ENCODE measurements at places on chromosomes 3 and 15.

DNA sequence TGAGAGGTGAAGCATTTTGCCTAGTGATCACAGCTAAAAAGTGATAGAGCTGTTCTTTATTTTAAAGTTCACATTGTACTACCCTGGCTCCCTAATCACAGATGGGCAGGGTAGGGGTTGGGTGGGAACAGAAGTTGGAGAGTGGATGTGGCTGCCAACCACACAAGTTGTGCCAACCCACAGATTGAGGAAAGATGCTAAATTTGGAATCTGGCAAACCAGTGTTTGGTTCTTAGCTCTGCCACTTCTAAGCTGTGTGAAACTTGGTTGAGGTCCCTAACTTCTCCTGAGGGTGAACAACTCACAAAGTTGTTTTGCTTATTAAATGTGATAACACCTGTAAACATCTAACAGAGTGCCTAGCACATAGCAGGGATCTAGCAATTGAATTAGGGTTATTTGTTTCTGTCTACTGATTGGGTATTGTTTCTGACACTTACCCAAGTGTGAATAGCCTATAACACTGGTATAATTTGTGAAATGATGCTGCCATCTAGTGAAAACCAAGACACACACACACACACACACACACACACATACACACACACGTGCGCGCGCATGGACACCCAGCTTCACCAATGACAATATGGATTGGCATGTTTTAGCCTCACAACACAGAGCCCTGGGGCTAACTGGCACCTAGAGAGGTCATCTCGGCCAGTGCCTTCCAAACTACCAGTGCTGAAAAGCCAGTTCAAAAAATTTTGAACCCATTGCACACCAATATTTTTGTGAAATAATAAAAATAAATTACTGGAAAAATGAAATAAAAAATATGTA, 25.3 kb downstream of the ADGRG7 start:
- no peak for DNase-seq

DNA sequence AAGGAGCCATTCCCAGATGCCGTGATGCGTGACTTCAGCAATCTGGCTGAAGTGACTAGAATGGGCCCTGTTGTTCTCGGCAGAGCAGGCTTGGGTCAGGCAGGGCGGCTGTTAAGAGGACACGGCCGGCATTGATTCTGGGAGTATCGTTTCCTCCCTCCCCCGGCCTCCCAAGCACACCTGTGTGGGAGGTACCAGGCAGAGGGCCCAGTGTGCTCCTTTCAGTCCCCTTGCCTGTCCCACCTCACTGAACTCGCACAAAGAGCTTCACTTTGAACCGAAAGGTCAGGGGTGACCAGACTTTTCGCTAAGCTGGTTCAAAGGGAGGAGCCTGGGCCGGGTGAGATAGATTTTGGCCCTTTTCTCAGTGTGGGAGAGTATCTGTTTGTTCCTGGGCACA, 92.7 kb downstream of the CEMIP start:
- DNase-seq = no peak

DNA sequence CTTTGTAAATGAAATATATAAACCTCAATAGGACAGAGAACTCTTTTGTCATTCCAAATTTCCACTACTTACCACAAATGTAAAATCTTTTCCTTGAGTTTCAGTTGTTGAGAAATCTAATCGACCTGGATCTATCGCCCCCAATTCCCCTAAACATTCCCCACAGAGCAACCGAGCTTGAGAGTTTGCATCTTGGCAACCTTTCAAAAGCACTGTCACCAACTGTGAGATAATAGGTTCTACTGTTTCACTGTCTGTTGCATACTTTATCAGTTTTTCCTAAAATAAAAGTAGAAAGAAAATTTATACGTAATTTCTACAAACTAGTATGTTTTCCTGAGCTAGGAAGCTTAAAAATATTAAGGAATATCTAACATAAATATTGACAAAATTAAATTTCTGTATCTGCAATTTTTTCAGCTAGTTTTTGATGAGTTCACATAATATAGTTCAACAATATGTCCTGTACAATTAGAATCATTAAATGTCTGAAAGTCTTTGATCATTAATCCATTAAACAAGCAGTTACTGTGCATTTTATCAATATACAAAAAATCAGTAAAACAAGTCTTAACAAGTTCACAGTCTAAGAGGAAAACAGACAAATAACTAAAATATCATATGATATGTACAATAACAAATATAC, 54.5 kb downstream of the ATR start:
- DNase-seq = no peak

DNA sequence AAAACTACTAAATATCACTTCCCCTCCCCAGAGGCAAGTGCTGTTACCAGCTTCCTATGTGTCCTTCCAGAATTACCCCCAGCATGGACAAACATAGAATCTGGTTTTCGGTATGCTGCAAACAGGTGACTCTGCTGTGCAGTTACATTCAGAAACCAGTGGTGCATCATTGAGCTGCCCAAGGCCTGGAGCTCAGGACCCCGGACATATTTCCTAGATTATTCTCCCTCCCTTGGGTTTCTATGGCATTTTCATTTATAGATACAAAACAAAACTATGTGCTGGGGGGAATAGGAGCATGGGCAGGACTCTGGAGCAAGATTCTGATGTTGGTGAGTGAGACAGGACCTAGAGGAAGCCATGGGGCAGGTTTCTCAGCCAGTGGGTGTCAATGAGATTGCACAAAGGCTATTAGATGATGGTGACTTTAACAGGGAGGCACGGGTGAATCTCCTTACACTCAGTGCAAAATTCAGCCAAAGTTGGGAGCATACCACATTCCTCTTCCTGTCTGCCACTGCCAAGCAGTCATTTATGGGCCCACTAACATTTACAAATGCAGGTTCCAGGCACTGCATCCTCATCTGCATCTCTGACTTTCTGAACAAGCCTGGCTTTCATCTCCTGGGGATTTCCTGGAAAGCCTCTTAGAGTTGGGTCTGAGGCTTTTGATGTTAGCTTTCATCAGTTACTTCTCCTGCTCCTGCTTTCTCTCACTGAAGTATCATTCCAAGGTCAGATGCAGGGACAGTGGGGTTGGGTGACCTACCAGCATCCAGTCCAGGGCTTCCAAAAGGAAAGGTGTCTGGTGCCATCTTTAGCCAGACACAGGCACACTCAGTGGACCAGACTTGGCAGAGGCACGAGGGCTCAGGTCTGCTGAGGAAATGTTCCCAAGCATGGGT, 44.5 kb downstream of the CMTM7 start:
- DNase-seq = no peak

GRCh38 chr3:136166507-136166906, 29.6 kb downstream of the MSL2 start:
- DNase-seq = no peak

DNA sequence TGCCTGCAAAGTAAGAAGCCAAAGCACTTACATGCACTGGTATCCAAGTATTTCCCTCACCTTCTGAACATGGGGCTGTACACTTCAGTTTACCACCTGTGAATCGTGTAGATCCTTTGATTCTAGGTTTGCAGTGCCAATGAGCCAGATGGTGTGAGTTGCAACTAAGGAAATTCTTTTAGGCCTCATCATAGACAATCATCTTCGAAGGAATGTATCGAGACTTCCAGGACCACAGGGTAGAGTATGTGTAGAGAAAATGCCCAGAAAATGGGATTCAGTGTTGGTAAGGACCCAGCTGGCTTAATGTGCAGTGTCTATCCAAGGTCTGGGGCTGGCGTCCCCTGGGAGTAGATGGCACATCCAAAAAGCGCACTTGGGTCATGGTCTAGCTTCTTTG, 323.2 kb upstream of the TPM1 start:
- DNase-seq = no peak

GRCh38 chr3:27643355-27643754, 78.8 kb downstream of the EOMES start:
- DNase-seq = no peak

DNA sequence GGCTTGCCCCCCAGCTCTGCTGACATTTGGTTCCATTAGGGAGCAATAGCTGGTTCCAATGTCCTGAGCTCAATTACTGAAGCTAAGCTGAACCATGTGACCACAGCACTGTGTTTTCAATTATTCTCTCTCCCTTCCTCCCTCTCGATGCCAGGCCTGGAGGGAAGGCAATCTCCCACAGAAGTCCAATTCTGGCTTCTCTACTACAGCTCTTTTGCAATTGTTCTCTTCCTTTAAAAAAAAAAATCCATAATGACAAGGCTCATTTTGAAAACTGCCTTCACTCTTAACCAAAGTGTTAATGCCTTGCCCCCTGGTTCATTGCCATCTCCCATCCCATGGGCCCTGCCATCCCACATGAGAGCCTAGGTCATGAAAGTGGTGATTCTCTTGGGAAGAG, 24.8 kb downstream of the IL16 start:
- DNase-seq = no peak

GRCh38 chr3:138384976-138385375, 36.6 kb downstream of the MRAS start:
- DNase-seq = no peak

DNA sequence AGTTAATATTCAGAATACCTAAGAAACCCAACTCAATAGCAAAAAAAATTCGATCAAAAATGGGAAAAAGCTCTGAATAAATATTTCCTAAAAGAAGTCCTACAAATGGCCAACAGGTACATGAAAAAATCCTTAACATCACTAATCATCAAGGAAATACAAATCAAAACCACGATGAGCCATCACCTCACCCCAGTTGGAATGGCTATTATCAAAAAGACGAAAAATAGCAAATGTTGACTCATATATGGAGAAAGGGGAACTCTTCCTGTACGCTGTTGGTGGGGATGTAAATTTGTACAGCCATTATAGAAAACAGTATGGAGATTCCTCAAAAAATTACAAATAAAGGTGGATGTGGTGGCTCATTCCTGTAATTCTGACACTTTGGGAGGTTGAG, 29.6 kb upstream of the SGO1 start:
- no peak for DNase-seq

Data from NCI-H2081 treated with DMSO at 0.1 percent for 48 hours (cell line).